ENCODE measurements at places on chromosomes 1 and 21.

DNA sequence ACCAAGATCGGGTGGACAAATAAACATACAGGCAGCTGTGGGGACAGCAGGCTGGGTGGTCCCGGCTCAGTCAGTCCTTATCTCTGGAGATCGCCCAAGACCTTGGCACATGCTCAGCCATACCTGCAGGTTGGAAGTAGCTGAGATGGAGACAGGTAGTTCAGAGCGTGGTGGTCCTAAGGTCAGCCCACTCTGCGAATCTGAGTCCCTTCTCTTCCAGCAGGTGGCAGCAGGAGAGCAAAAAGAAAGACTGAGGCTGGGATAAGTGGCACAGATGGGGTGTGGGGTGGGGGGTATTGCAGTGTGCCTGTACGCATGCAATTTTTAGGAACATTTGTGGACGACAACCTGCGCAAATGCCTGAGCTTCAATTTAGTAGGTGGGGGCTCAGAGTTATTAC lies 104.9 kb downstream of the TENT5C start:
- no peak for DNase-seq

DNA sequence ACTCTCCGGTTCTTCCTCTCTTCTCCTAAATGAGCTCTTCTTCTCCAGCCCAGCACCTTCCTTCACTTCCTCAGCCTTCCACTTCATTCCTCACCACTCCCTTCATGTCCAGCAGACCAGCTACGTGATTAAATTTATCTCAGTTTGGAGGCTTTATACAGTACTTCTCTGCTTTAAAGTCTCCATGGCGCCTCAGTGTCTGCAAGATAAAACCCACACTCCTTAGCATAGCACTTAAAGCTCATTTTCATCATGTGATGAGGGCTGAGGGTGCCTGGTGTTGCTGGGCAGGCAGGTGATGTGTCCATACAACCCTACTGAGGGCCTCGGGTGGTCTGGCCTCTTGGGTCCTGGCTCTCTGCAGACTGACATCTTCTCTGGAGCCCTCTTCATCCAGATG lies 7.7 kb downstream of the SLC5A9 start:
- no peak for DNase-seq

- DNase-seq = no peak
These were observed 16.9 kb downstream of the ACTRT2 start for GRCh38 chr1:3038113-3038551.

- no peak for DNase-seq
These were observed 158.4 kb upstream of the DPT start for GRCh38 chr1:168887381-168887780.

GRCh38 chr1:50968821-50969610 lies 1.0 kb upstream of the CDKN2C start:
- peak; percentile 43 for DNase-seq

- peak; percentile 63 for DNase-seq
These were observed 2.1 kb upstream of the EFNA1 start for GRCh38 chr1:155125511-155125945.

DNA sequence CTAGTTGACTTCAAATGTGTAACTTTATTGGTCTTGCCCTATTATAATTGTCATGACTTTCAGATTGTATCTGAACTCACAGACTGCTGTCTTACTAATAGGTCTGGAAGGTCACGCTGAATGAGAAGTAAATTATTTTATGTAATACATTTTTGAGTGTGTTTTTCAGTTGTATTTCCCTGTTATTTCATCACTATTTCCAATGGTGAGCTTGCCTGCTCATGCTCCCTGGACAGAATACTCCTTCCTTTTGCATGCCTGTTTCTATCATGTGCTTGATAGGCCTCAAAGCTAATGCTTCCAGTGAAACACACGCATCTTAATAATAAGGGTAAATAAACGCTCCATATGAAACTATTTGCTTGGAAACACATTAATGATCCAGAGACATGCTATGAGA lies 7.3 kb downstream of the RGS4 start:
- no peak for DNase-seq

DNA sequence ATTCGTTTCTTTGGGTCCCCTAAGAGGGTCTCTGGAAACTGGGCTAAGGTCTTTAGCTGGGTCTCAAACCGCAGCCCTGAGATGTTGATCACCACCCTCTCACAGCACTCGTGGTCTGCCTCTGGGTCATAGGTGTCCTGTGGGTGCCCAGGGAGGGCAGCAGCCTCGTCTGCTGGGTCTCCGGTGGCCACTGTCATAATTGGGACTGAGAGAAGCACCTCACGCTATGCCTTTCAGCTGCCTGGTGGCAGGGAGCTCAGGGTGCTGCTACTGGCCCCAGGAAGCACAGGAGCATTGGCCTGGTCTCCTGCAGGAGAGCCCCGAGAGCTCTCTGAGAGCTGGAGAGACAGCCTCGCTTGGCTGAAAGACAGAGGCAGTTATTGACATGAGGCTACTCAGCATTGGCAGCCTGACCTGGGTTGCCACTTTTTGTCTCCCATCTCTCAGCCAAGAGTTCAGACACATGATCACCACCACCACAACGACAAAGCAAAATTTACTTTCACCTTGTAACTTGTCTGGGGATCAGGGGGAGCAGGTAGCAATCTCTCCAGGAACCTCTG lies 1.5 kb downstream of the KCNA2 start:
- DNase-seq = no peak

- no peak for DNase-seq
These were observed 6.1 kb downstream of the SLC22A15 start for GRCh38 chr1:115982400-115982799.

DNA sequence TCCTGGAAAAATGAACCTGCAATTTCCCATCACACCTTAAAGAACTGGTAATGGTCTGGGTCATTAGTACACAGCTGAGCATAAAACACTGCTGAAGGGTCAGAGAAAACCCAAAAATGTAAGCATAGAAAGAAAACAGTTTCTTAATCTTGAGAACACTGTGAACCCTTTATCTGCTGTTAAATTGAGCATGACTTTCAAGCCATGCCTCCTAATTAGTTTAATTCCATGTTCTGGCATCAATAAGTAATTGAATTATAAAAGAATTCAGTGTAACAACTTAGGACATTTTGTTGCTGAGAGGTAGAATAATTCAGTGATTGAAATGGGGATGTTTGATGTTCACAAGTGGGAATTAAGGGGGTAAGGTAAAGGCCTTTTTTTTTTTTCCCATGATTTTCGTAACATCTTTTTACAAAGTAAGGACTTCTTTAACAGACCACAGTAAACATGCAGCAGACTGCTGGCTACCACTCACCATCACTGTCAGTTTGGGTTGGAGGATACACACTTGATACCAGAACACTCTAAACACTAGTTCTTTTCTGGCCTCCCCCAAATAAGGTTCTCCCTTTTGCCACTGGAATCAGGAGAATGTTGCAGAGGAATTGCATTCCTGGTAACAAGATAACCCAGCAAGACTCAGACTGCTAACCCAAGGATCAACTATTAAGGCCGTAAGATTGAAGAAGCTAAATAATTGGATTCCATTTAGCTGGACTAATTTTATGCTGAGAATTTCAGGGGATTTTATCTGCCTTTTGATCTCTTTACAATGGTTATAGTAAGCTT lies 3.0 kb downstream of the RWDD3 start:
- DNase-seq = no peak

- DNase-seq = no peak
These were observed 163.0 kb upstream of the EDN2 start for GRCh38 chr1:41647221-41648135.

DNA sequence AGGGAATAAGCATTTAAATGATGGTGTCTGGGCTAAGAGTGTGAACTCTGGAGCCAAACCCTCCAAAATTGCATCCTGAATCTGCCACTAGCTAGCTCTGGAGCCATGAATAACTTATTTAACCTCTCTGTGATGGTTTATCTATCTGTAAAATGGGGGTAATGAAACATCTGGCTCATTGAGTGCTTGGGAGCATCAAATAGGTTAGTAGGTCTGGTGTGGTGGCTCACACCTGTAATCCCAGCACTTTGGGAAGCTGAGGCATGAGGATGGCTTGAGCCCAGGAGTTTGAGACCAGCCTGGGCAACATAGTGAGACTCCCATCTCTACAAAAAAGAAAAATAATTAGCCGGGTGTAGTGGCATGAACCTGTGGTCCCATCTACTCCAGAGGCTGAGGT lies 42.8 kb downstream of the KIF1B start:
- DNase-seq = no peak

GRCh38 chr1:201369209-201369608 lies 8.3 kb downstream of the TNNT2 start:
- DNase-seq = no peak

- DNase-seq = no peak
These were observed 120.5 kb downstream of the DISP1 start for GRCh38 chr1:222935239-222935900.

DNA sequence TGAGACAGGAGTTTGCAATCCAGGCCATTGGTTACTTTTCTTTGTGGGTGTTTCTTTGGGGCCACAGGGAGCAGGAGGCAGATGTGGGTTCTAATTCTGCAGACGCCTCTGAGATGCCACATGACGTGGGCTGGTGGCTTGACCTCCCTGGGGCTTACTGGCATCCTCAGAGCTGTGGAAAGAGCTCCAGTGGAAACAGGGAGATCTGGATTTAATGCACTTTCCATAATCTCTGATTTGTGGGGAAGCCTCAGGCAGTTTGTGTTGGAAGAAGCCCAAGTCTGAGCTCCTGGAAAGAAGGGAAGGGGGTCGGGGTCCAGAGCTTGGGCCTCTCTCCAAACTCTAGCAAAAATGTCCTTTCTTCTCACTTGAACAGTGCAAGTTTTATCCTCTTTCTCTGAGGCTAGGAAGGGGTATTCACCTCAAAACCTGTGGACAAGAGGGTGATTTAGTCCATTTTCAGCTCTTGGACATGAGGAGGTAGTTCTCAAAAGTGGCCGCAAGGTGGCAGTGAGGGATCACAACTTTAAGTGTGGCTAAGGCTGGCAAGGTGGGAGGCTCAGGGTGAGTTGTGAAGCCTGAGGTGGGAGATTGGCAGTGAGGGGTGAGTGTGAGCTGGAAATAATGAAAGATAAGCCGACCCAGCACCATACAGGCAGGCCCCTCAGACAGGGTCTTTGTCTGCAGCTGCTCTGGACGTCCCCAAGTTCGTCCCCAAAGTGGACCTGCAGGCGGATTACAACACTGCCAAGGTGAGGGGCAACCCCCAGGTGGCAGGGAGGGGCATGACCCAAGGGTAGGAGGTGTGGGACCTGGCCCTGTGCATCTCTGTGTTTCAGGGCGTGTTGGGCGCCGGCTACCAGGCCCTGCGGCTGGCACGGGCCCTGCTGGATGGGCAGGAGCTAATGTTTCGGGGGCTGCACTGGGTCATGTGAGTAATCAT lies 9.2 kb downstream of the IKBKE start:
- DNase-seq = peak; percentile 48

DNA sequence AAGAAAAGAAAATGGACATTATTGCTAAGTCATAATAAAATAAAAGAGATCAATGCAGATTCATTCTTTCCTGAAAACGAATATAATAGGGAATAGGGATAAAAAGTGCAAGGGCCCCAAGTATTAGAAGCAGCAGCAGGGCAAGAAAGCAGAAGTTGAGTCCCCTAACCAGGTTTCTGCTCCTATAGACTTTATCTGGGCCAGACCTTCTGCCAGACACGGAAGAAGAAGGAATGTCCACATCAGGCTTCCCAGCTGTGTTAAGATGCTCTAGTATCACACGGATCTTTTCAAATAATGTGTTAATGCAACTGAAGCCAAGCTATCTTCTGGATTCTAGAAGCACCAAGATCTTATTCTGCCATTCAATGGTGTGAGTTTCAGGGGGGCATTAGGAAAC lies 26.9 kb downstream of the CD244 start:
- DNase-seq = no peak

DNA sequence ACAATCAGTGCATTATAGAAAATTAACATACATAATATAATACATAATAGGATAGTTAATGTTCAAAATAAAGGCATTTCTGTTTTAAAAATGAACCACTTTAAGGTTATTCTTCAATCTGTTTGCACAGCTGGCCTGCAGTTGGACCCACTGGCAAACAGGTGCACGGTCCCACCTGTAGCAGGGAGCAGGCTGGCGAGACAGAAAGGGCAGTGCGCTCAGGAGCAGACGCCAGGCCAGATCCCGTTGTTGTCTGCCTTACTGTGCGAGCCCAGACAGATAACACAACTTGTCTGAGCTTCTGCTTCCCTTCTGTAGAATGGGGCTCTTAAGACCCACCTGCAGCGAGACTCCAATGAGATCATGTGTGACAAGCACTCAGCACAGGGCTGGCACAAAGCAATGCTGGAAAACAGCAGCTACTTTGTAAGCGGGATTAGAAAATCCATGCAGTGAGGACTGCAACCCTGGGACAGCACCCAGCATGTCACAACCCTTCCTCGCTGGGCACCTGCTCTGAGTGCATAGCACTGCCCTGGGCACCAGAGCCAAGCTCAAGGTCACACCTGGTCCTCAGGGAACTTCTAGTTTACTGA lies 33.5 kb downstream of the VPS26C start:
- peak; percentile 48 for DNase-seq

DNA sequence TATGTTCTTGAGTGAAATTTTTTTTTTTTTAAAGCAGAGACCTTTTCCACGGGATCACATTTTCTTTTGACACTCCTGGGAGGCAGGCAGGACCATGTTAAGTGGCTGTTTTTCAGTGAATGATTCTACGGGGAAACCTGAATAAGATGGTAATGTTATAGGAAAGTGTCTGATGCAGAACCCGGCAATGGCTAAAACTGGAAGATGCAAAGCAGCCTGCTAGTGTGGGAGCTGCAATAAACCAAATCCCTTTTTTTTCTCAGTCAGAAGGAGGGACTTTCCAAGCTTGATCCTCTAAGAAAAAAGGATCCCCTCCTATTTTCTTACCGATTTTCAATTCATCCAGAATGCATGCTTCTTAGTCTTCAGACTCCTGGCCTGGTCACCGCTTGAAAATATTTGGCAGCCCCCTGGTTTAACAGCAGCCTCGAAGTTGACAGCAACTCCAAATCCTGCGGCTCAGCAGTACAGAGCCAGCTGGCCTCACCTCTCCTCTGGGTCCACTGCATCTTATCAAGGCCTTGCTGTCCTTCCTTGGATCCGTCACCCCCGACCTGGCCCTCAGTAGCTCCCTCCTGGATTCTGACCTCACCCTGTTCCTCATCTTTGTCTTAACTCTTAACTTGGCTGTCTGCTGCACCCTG lies 5.6 kb downstream of the MX2 start:
- DNase-seq = no peak

DNA sequence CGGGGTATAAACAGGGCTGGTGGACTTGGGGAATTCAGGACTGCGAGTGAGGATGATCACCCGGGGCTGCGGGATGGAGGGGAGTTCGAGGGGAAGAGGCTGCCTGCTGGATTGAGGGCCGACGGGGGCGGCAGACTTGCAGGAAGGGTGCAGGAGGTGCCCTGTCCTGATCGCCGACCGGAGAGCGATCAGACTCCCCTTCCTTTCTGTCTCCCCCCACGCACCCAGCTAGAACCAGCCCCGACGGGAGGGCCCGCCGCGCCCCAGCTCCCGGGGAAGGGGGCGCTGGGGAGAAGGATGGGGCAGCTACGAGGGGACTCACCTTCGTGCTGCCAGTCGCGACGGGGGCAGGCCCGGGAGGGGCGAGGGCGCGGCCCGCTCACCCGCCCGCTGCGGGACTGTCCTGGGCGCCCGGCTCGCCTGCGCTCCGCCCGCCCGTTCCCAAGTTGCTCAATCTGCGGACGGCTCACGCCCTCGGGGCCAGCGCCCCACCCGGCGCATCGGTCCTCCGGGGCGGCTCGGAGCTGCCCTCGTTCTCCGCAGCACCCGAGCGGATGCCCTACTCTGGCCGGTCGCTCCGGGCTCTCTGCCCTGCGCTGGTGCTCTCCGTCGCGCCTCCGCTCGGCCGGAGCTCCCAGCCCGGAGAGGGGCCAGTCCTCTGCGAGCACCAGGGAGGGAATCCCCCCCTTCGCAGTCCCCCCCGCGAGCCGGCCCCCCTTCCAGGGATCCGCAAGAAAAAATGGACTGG lies at the start of gene RSPO1:
TSS of gene RSPO1 (minus strand) at position 649 of the 748 bp plus-strand sequence. CDS start 5,231 bp downstream, outside the sequence.
- no peak for DNase-seq

- DNase-seq = no peak
These were observed 85.2 kb downstream of the TRIM11 start for GRCh38 chr1:228321435-228321834.

- no peak for DNase-seq
These were observed 890.9 kb downstream of the MRPL39 start for GRCh38 chr21:24716281-24716918.

All from SHP77 (cell line).